ENCODE measurements at places on chromosomes 3 and 15.

DNA sequence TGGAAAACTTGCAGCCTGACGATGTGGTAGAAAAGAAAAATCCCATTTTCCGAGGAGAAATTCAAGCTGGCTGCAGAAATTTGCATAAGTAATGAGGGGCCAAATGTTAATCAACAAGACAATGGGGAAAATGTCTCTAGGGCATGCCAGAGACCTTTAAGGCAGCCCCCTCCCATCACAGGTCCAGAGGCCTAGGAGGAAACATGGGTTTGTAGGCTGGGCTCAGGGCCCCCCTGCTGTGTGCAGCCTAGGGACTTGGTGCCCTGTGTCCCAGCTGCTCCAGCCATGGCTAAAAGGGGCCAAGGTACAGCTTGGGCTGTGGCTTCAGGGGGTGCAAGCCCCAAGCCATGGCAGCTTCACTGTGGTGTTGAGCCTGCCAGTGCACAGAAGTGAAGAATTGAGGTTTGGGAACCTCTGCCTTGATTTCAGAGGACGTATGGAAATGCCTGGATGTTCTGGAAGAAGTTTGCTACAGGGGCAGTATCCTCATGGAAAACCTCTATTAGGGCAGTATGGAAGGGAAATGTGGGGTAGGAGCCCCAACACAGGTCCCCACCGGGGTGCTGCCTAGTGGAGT lies 75.9 kb upstream of the CADPS start:
- DNase-seq, result no peak

GRCh38 chr3:15845475-15845874 lies 47.7 kb upstream of the ANKRD28 start:
- no peak for DNase-seq

- DNase-seq, result no peak
Observed at GRCh38 chr15:93466380-93466779, 377.4 kb upstream of the RGMA start.

DNA sequence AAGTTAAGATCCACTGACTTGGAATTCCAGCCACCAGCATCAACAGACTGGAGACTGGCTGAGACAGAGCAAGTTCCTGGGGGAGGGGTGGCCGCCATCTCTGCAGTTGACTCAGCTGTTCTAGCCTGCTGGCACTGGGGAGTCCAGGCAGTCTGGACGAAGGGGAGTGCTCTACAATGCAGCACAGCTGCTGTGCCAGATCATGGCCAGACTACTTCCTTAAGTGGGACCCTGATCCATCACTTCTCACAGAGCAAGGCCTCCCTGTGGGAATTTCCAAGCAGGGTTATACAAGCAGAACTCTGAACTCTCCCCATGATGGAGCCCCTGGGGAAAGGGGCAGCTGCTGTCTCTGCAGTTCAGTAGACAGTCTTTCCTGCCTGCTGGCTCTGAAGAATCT lies 35.2 kb downstream of the PYGO1 start:
- DNase-seq, result peak; percentile 15

DNA sequence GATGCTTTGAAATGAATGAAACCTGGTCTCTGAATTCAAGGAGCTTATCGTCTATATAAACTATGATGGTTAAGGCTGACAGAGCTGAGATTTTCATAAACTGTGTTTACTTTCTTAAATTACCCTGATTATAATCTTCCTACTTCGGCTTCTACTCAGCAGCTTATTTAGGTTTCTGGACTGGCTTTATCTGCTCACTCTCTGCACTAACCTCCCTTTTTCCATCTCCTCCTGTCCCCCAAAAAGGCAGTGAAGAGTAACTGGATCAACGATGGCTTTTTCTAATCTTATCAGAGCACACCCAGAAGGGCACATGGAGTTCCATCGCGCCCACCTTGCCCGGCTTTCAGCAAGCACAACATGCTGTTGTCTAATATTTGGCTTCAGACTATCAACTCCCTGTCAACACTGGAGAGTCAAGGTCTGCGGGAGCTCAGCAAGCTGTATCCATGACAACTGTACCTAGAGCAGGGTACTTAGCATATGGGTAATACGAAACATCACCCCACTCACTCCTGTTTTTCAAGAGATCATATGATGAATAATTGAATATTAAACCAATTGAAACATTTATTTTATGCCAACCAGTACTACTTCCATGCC lies 417.3 kb downstream of the GABRB3 start:
- DNase-seq, result no peak

DNA sequence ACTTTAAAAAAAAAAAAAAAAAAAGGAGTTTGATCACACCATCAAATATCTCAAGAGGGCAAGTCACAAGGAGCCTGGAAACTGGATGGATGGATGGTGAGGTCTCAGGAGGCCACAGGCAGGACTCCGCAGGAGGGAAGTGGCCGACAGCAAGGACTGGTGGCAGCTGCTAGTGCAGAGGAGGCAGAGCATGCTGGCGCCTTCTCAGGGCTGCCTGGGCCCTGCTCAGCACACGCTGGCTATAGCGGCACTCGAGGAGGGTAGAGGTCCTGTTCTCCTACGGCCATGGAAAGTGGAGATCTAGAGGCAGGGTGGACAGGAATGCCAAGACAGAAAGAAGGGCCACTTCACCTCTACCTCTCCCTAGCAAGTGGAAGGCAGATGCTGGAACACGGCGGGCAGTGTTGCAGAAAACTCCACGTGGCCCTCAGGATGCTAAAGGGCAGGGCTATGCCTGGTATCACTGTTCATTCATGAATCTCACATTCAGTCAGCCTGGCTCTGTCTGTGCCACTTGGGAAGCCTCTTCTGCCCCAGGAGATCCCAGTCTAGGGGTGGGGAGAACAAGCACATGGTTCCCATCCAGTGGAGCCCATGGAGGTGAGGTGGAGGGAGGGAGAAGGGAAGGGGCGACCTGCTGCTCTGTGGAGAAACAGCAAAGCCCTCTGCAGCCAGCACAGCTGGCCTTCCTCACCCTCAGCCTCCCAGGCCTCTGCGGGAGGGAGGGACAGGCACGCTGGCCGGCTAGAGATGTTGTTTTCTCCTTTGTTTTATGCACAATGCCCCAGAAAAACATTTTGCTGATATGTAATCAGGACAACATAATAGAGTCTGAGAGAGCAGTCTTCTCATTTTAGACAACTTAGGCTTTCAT lies 71.0 kb downstream of the OXNAD1 start:
- DNase-seq, result no peak

- peak; percentile 99 for DNase-seq
Observed at GRCh38 chr3:194572143-194572789, 61.0 kb downstream of the TMEM44 start.

GRCh38 chr15:63250312-63250965 lies 27.0 kb upstream of the APH1B start:
- peak; percentile 99 for DNase-seq

DNA sequence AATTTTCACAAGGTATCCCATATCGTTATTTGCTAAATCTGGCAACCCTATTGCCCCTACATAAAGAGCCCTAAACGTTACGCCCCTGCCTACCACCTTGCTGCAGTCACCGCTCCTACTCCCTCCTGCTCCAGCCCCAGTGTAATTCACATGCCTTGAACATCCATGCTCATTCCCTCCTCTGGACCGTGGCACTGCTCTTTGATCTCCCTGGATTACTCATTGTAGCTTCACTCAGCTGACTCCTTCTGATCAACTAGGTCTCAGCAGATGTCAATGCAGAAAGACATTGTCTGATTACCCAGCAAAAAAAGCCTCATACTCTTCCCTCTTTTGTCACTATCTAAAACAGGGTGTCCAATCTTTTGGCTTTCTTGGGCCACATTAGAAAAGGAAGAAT lies 40.7 kb upstream of the KBTBD8 start:
- DNase-seq, result no peak

- peak; percentile 28 for DNase-seq
Observed at GRCh38 chr15:52306270-52306669, 10.7 kb upstream of the MYO5C start.

DNA sequence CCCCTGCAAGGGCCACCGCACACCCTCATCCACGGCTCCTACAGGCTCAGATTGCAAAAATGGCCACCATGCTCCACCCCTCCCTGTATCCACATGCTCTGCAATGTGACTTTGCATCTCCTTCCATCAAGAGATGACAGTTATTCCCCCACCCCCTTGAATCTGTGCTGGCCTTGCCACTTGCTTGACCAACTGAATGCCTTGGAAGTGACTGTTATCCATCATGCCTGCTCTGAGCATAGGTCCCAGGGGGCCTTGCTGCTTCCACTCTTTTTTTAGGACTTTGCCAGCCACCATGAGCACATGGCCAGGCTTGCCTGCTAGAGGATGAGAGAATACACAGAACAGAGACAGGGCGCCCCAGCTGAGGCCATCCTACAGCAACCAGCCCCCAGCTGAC lies 13.6 kb downstream of the HAPLN3 start:
- DNase-seq, result no peak

GRCh38 chr3:119497820-119498185 lies 544 bp upstream of the TIMMDC1 start:
- DNase-seq, result peak; percentile 21

GRCh38 chr3:86993704-86994103 lies 2.8 kb upstream of the VGLL3 start:
- DNase-seq, result peak; percentile 85

GRCh38 chr3:30699927-30700326 lies 93.5 kb downstream of the TGFBR2 start:
- DNase-seq, result no peak

DNA sequence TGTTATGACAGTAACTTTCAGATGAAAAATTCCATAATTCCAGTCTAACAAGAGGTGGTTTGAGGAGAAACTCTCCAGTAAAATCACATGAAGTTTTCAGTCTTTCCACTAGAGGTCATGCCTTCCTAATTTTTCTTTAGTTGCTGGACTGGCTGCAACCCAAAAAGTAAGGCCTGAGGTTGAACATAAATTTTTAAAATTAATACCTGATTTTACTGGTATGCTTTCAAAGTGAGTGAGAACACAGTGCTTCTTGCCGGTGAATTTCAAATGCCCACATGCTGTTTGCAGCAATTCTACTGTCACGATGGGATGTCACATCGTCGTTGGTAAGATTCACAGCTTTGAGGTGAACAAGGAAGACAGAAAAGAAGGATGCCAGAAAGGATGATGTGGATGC lies 89.0 kb upstream of the FGF12 start:
- DNase-seq, result peak; percentile 73

DNA sequence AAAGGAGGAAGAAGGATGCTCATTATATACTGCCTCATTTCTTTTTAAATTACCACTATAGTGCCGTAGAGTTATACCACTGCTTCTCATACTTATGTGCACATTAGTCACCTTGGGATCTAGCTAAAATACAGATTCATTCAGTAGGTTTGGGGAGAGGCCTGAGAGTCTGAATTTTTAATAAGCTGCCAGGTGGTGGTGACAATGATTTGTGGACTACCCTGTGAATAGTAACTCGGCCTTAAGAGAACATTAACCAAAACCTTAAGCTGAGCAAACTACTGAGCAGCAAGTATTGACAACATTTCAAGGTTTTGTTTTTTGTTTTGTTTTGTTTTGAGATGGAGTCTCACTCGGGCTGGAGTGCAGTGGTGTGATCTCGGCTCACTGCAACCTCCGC lies 19.8 kb downstream of the UBA5 start:
- DNase-seq, result no peak

GRCh38 chr3:138440121-138440521 lies 5.7 kb downstream of the ESYT3 start:
- peak; percentile 54 for DNase-seq

- peak; percentile 49 for DNase-seq
Observed at GRCh38 chr3:104909721-104910120, 457.0 kb upstream of the ALCAM start.

GRCh38 chr3:40624189-40624769 lies 99.5 kb downstream of the ZNF621 start:
- no peak for DNase-seq

DNA sequence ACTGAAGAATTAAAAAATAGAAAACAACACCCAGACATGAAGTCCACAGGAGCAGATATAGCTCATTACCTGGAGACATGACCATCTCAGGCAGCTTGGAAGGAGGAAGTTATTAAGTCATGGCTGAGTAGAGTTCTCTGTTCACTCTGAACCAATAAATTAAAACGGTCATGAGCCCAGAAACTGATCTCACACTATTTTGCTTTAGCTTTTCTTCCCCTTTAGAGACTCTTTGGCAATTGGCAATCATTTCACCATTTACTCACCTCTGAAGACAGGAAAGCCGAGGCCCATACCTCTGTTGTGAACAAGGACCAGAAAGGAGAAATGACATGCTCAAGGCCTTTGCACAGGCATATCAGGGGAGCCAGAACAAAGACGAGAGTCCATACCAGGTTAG lies 26.6 kb downstream of the CLDN18 start:
- DNase-seq, result no peak

DNA sequence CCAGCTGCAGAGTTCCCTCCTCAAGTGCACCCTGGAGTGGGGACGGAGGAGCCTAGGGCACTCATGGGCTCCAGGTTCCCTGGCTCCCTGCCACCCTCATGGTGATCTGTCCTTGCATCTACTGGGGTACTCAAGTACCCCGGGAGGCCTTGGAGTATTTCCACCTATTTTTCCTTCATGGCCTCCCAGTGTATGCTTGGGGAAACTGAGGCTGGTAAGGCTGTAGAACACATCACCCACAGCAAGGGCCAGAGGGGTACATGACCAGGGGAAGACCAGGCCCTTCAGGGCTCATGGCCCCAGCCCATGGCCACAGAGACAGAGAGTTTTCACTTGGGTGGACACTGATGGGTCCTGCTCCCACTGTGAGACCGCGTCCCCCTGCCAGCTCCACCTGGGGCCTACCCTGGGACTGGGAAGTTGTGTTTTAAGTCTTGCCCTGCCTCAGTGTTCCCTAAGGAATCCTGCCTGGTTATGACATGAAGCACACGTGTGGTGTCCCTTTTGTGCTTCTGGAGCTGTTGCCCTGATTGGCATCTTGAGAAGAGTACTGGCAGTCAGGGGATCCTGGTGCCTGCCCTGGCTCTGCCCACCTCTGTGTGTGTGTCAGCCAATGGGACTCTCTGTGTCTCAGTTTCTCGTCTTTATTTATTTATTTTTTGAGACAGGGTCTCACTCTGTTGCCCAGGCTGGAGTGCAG lies 132.8 kb downstream of the TJP1 start:
- no peak for DNase-seq

- peak; percentile 96 for DNase-seq
Observed at GRCh38 chr3:72492240-72492639, 356.0 kb downstream of the SHQ1 start.

- no peak for DNase-seq
Observed at GRCh38 chr3:174192471-174192870, 666.7 kb upstream of the NAALADL2 start.

DNA sequence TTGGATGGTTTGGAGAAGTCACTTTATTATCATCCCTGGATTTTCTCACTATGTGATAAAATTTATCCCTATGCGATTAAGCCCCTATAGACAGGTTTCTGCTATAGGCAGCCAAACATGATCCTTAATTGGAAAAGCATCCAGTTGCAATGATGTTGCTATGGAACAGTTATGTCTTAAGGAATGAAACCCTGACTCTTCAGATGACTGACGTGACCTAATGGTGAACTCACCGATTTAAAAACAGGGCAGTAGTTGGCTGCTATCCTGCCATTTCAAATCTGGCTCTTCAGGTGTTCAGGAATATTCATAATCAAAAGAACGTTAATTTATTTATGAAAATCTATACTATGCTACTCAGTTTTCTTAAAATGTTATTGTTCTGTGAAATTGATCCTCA lies 106.8 kb upstream of the ROBO1 start:
- no peak for DNase-seq

- DNase-seq, result peak; percentile 34
Observed at GRCh38 chr3:135995766-135996165, 30.2 kb downstream of the PPP2R3A start.

GRCh38 chr3:42529468-42529867 lies 27.0 kb downstream of the VIPR1 start:
- DNase-seq, result no peak

- DNase-seq, result no peak
Observed at GRCh38 chr3:135911110-135911509, 54.4 kb upstream of the PPP2R3A start.
